ENCODE measurements at places on chromosomes 7 and 10.

DNA sequence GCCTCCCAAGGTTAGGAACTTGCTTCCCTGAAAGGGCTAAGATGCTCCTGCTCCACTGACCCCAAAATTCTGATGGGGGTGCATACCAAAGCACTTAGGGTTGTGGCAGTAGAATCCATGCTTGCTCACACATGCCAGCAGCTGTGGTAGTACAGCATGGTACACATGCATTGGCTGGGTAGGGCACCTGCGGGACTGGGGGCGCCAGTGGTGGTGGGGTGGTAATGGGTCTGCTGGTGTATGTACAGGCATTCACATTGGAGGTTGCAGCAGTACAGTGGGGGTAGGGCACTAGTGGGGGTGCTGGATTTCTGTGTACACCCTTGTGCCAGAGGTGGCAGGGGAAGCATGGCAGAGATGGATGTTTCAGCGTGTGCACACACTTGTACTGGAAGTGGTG is 72.3 kb upstream of the TAS2R16 start:
- DNase-seq, result no peak

DNA sequence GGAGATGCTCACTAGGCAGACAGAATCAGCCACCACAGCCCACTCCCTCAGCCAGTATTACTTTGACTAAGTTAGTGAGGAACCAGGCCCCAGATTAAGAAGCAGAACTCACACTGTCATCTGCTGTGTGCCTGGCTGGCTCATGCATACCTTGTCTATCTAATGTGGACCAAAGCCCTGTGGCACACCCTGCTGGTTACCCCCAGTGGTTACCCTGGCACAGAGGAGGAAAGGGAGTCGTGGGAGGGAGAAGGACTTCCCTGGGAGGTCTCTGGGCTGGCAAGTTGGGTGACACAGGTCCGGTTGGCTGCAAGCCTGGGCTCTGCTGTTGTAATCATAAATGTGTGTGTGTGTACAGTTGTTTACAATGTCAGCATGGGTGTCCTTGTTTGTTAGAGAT is 7.5 kb upstream of the SH2D4B start:
- DNase-seq, result no peak

DNA sequence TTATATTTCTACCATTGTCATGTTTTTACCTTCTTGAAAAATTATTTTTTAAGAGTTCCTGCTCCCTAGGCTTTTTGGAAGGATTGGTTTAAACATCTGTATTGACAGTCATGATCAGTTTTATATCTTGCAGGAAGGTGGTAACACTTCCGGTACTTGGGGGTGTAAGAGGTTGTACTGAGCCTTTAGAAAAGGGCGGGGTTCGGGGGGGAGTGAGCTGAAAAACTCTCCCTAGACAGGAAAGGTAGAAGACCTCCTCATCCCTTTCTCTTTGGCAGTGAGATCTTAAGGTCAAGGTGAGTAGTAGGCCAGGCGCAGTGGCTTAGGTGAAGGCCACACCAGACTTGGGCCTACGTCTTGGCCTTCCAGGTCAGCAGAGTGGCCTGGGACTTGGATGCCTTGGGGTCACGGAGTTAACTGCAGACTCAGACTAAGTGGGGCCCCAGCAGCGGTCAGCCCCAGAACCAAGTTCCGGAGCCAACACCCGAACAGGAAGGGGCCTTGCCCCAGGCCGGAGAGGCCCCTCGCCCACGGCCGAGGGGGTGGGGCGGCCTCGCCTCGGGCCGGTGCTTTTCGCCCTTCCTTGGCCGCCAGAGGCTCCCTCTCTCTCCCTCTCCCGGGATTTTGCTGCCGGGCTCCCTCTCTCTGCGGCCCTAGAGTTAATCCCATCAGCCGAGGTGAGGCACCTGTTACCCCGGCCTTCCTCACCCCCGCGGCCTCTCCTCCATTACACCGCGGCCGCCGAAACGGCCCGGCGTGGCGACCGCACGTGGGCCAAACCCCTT is at the start of gene PPP1R9A:
Gene PPP1R9A, plus strand, starts transcription at position 569 of the 785 bp plus-strand sequence. CDS start 2,520 bp downstream, outside the sequence.
- DNase-seq, result peak; percentile 28

DNA sequence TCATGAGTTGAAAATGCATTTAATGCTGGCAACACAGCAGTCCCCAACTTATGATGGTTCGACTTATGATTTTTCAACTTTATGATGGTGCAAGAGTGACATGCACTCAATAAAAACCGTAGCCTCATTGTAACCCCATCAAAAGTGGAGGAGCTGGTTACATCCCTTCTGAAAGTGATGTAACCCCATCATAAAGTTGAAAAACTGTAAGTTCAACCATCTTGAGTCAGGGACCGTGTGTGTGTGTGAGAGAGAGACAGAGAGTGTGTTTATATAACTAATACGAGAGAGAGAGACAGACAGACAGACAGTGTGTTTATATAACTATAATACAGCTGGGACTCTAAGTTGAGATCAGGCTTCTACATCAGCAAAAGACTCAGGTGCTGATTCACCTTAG is 21.0 kb downstream of the ANXA11 start:
- DNase-seq, result no peak

GRCh38 chr7:155814316-155815276 is 2.3 kb upstream of the SHH start:
- no peak for DNase-seq

GRCh38 chr7:116766881-116767280 is 94.9 kb downstream of the MET start:
- DNase-seq, result no peak

- DNase-seq, result no peak
Measured at GRCh38 chr7:117755136-117755535, 118.1 kb downstream of the CTTNBP2 start.

GRCh38 chr10:104109908-104110662 is 11.9 kb upstream of the SFR1 start:
- no peak for DNase-seq
